ENCODE measurements at places on chromosomes 4 and X.

GRCh38 chr4:4862071-4862551, 2.6 kb downstream of the MSX1 start:
- DNase-seq, result no peak

DNA sequence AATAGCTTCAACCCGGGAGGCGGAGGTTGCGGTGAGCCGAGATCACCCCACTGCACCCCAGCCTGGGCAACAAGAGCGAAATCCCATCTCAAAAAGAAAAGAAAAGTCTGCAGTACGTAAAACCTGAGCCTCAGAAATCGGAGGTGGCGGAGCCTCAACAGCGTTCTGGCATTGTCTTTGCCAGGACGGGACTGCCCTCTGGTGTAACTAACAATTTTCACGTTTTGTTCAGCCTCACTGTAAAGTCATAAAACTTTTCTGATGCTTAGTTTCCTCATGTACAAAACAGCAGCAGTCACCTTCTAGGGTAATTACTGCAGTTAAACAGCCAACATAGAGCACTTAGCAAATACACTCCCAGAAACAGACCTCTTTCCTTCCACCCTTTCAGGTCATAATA, 121.7 kb downstream of the RBM47 start:
- no peak for DNase-seq

DNA sequence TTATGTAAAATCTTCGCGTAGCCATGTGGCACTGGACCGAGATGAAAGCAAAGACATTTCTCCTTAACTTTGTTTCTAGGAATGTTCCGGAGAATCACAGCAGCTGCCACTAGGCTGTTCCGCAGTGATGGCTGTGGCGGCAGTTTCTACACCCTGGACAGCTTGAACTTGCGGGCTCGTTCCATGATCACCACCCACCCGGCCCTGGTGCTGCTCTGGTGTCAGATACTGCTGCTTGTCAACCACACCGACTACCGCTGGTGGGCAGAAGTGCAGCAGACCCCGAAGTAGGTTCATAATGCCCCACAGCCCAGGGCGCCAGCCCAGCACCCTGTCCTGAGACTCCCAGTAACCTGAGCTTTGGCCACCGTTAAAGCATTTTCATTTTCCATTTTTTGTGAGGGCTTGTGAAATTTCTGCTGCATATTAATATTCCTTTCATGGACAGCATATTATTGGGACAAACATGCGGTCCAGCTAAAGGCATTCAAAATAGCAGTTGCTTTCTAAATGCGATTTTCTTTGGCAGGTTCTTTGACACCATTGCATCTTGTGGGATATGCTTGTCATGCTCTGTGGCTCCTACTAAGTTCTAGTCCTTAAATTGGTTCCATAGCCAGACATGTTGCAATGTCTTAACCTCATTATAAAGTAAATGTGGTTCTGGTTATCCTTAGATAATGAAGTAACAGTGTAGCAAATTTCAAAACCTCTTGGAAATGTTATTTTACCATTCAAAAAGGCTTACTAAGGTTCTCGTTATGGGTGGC, 49.1 kb upstream of the MSANTD1 start:
- DNase-seq, result peak; percentile 65

- no peak for DNase-seq
Observed at GRCh38 chrX:71107762-71108360, 1.3 kb upstream of the CXorf65 start.

DNA sequence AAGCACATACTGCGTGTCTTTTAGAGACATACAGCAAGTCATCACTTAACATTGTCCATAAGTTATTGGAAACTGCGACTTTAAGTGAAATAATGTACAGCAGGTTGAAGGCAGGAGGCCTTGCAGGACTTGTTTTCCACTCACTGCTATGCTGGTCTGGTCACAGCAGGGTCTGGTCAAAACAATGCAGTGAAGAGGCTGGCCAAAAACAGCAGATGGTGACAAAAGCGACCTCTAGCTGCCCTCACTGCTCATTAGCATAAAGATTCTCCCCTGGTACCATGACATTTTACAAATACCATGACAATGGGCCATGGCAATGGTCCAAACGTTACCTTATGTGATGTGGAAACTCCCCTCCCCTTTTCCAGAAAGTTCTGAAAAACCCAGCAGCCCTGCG, 1283.6 kb downstream of the FSTL5 start:
- no peak for DNase-seq

GRCh38 chrX:39809331-39809730, 288.4 kb downstream of the BCOR start:
- DNase-seq, result peak; percentile 85

GRCh38 chrX:149650162-149650561, 18.6 kb upstream of the TMEM185A start:
- DNase-seq, result no peak

- DNase-seq, result no peak
Observed at GRCh38 chrX:118679290-118679689, 48.1 kb upstream of the IL13RA1 start.

- no peak for DNase-seq
Observed at GRCh38 chr4:37243051-37243450, 1.5 kb upstream of the NWD2 start.

- DNase-seq, result no peak
Observed at GRCh38 chr4:152202415-152202814, 333.5 kb downstream of the FBXW7 start.

DNA sequence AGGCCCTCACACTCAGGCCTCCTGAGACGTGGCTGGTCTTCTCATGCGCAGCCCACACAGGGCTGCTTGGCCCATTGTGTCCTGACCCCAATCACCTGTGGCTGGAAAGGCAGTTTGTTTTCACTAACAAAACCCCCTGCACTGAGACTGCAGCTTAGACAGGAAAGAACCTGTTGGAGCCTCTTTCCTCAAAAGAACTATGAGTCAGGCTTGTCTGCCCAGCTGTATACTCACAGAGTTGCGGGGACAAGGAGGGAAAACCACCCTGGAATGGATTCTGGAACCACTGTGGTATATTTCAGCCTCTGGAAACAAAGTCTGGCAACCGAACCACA, 5.2 kb upstream of the TMEM156 start:
- DNase-seq, result peak; percentile 47

- DNase-seq, result no peak
Observed at GRCh38 chr4:17558941-17559708, 17.9 kb upstream of the LAP3 start.

GRCh38 chr4:4541040-4541631, 712 bp downstream of the STX18 start:
- peak; percentile 83 for DNase-seq

DNA sequence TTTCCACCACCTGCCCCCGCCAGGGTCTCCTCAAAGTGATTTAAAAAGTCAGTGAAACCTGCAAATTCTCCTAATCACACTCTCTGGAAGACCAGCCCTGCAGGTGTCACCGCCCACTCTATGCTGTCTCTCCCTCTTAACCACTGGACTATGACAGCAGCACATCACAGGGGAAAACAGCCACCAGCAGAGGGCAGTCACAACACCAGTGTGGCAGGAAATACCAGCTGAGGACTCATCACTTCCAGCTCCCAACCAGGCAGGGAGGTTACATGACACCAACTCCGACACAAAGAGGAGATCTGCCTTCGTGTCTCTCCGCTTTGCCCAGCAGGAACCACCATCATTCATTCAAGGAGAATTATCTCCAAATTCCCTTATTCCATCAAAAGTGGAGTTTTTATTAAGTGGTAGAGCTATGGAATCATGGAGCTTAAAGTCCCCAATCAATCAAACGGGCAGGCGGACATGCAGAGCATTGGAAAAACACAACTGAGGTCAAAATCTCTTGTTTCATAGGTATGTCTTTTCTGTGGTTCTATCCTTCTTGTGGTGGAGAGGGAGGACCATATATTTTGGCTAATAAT, 91.3 kb downstream of the NSUN7 start:
- peak; percentile 76 for DNase-seq

DNA sequence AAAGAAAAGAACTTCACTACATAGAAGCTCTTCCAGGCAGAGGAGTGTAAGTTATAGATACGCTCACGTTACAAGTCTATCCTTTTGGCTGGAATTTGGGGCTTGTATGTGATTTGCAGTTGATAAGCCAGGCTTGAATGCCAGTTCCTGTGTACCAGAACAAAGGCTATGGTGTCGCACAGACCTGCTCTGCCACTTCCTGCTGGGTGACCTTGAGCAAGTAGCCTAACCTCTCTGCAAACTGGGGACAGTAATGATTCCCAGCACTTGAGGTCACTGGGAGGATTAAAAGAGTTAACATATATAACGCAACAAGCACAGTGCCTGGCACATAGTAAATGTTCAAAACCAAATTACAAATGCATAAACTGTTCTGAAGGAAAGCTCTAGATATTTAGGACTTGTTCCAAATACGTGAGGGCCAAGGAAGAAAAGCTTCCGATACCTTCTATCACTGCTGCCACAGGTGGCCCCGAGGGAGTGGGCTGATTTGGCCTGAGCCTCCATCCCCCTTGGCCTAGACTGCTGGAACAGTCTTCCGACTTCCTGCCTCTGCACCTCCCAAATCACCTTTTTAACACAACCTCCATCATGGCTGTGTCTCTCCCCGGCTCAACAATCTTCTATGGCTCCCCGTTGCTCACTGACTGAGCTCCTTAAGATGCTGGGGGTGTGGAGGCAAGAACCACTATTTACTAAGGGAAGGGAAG, 1.3 kb upstream of the SOWAHD start:
- DNase-seq, result no peak

- DNase-seq, result peak; percentile 52
Observed at GRCh38 chr4:159003420-159004253, 99.2 kb upstream of the RAPGEF2 start.

GRCh38 chr4:189800545-189801088, 140.1 kb upstream of the FRG1 start:
- DNase-seq, result no peak

GRCh38 chr4:62117886-62118285, 917.8 kb downstream of the ADGRL3 start:
- no peak for DNase-seq

DNA sequence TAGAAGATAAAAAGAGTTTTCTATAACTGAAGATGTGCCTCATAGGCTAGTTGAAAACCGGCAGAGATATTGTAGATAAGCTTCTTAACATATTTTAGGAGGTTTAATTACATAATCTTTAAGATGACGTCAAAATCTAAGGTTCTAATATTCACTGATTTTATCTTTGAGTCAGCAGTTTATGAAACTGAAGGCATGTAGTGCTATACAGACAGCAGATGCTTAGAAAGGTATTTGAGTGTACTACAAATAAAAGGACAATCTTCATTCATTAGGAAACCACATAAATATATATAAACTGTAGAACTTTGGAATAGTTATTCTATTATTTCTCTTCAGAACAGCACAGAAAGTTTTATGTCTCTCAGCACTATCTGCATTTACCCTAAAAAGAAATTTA, 504.8 kb downstream of the IL15 start:
- DNase-seq, result no peak

- DNase-seq, result peak; percentile 4
Observed at GRCh38 chrX:10676235-10676957, 56.0 kb upstream of the MID1 start.

GRCh38 chr4:138488533-138488932, 246.4 kb upstream of the SLC7A11 start:
- DNase-seq, result no peak

DNA sequence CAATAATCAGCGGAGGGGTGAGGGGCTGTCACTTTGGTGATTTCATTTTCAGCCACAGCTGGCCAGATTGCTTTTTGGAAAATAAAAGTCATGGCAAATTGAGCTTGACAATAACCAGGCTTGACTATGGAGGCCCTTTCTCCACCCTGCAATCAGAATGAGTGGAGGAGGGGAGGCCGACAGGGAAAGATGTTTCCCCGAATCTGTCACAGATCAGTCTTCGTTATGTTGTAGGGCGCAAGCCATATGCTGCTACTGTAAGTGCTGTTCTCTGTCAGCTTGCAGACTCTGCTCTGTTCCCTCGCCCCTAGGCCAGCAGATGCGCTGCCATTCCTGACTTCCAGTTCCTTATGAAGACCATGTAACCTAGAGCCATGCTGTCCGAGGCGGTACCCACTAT, 114.1 kb downstream of the MGST2 start:
- no peak for DNase-seq

DNA sequence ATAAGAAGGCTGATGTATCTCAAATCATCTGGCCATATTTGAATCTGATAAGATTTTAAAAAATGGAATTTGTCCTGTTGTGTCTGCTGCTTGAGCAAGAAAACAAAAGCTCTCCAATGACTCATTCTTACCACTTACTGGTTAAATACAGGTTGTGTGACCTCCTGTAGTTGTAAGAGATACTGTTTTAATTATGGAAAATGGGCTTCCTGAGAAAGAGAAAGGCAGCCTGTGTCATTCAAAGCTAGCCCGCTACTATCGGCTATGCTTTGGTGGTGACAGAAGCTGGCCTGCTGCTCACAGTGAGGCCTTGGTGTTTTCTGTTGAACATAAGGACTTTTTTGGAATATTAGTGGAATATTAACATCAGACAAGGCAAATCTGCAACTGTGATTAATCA, 1722.1 kb upstream of the PCDH10 start:
- DNase-seq, result no peak

- peak; percentile 61 for DNase-seq
Observed at GRCh38 chr4:81052119-81053068, 21.9 kb downstream of the BMP3 start.

Data from GM23248 (cell line).